ENCODE measurements at places on chromosomes 12 and 14. TPM values are rescaled to one million over a fixed set of nuclear protein-coding genes. Genes with fewer than 3 reads are reported as not detected.

The INSM2 gene
- not detected for total RNA-seq

The DDX55 gene
- total RNA-seq, result 39.3 TPM

The ASB2 gene
- total RNA-seq, result 21.3 TPM

DNA sequence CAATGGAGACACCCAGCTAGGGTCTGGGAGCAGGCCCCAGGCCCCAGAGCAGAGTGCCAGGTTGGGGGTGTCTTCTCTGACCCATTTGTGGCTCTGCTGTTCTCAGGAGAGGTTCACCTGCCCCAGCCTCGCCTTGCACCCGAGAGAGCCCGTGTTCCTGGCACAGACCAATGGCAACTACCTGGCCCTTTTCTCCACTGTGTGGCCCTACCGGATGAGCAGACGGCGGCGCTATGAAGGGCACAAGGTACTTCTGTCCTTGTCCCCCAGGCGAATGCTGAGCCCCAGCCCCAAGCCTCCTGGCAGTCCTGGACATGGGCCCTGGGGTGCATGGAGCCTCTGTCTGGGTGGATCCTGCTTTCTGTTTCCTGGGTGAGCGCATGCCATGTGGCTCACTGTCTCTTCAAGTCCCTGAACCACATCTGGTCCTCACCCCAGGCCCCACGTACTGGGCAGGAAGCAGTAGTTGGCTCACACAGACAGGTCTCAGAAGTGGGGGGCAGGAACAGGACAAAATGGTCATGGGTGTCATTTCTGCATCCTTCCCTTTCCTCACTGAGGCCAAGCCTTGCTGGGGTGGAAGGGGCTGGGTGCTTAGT lies 58.2 kb downstream of the BEGAIN start:
- H3K4me3 ChIP-seq, result no peak overlapping the region
- H3K27me3 ChIP-seq, result no peaks in the 10 kb centered on the region

- no peak overlapping the region for H3K27ac ChIP-seq
- H3K27me3 ChIP-seq, result no peaks in the 10 kb centered on the region
- H3K4me3 ChIP-seq, result no peak overlapping the region
- H3K4me1 ChIP-seq, result no peaks in the 10 kb centered on the region
- DNase-seq, result no peak
These were observed 398.7 kb downstream of the BTG1 start for GRCh38 chr12:91746976-91747375.

DNA sequence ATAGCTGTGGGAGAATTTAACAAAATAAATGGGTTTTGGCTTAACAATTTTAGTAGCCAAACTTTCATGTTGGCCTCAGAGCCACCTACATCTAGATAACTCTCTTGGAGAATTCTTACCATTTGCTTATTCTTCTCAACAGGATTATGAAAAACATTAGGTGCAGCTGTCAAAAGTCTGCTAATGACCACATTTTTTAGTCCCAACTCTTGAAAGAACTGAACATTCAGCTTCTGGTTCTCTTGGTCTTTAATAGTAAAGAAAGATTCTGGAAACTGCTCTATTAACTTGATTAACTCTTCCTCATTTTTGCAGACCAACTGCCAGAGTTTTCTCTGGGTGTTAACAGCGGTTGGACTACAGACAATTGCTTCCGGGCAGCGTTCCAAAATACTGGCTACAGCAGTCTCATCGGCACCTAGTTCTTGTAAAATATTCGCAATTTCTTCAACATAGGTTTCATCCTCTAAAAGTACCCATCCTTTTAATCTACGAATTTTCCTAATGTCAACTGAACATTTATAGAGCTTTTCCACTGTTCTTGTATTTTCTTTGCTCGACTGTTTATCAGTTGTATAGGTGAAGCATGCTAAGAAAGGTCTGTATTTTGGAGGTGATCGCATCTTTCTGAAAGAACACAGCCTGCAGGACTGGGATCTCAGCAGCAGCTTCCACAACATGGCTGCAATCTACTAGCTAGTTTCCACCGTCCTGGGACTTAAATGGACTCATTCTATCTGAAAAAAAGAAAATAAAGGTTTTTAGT lies 8.7 kb downstream of the MTERF2 start:
- no peak for DNase-seq
- H3K27me3 ChIP-seq, result no peaks in the 10 kb centered on the region
- no peak overlapping the region for H3K4me3 ChIP-seq
- H3K4me1 ChIP-seq, result no peaks in the 10 kb centered on the region
- peaks cover 25% of the 10 kb centered on the region for H3K36me3 ChIP-seq
- H3K27ac ChIP-seq, result no peak overlapping the region
